Effector memory CD8-positive, alpha-beta T cell (primary cell): ENCODE measurements at places on chromosomes 4 and X.
A peak's percentile ranks its signal among the peaks of the same experiment; 100 is the strongest.

DNA sequence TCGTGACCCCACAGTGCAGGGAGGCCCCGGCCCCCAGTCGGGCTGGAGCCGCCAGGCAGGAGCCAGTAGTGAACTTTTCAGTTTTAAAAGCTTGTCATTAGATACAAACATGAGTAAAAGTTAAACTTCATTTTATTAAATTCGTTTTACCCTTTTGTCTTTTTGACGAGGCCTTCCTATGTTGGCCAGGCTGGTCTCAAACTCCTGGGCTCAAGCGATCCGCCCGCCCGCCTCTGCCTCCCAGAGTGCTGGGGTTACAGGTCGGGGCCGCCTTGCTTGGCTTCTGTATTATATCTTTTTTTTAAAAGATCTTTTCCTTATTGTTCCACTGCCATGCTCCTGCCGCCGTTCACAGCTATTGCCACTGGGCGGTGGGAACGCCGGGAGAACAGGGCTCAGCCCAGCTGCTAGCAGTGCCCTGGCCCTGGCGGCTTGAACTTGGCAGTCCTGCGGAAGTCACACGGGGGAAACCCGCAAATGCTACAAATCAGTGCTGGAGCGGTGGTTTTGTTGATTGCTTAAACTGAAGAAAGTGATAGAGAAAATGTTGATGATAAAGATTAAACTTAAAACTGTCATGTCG lies 968 bp upstream of the NELFA start:
- H3K36me3 ChIP-seq: peaks cover 26% of the 10 kb centered on the region
- H3K27me3 ChIP-seq: peaks cover 11% of the 10 kb centered on the region
- DNase-seq: peak; percentile 46

DNA sequence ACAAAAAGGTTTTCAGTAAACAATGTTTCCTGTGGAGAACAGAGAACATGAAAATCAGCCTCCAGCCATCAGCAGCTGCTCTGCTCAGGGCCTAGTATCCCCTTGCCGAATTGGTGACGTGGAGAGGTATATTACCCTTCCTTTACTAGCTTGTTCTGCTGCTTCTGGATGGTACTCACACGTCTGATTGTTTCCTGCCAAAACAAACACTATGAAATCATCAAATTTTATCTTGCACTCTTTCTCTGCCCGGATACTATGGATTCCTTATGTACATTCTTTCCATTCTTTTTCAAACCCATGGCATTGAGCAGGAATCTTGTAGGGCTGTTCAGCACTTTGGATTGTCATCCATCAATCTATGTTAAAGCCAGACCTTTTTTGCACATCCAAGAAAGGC lies 18.8 kb upstream of the METAP1 start:
- H3K4me3 ChIP-seq: no peak overlapping the region
- no peaks in the 10 kb centered on the region for H3K4me1 ChIP-seq
- H3K27me3 ChIP-seq: peaks cover 23% of the 10 kb centered on the region
- no peak for DNase-seq

DNA sequence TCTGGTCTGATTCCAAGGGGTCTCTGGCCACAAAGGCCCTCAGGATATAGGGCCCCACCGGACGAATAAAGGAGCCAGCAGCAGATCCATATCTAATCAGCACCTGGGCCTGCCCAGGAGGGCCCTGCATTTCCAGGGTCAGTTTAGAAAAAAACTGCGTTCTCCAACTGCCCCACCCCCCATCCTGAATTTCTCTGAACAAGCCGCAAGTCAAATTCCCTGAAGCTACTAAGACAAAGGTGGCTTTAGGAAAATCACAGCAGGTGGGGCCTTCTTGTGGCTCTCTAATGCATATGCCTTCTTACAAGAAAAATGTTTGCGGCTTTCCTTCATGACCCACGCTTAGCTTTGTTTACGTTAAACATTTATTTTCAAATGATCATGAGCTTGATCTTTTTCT lies 76.6 kb downstream of the MBNL3 start:
- no peak overlapping the region for H3K4me3 ChIP-seq
- no peaks in the 10 kb centered on the region for H3K27me3 ChIP-seq
- DNase-seq: no peak
- no peak overlapping the region for H3K27ac ChIP-seq
- peaks cover 8% of the 10 kb centered on the region for H3K4me1 ChIP-seq

DNA sequence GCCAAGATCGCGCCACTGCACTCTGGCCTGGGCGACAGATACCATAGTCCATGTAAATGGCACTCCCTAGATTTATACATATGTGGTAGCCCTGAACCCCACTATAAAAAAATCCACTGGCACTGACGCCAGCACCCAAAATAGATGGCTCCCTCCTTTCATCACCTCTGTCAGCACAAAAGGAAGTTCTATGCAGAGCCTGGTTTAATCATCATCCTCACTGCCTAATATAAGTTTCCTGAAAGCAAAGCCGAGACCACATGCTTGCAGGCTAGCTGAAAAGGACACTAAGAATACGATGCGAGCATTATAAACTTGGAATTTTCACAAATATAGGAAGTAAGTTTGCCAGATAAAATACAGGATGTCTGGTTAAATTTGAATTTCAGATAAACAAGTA lies 27.5 kb upstream of the DOCK11 start:
- H3K36me3 ChIP-seq: no peaks in the 10 kb centered on the region
- no peaks in the 10 kb centered on the region for H3K27me3 ChIP-seq
- H3K4me3 ChIP-seq: no peak overlapping the region
- H3K4me1 ChIP-seq: no peaks in the 10 kb centered on the region
- H3K27ac ChIP-seq: no peak overlapping the region
- no peak for DNase-seq

- no peak overlapping the region for H3K27ac ChIP-seq
- DNase-seq: no peak
- no peaks in the 10 kb centered on the region for H3K4me1 ChIP-seq
- H3K36me3 ChIP-seq: no peaks in the 10 kb centered on the region
Observed at GRCh38 chr4:100721077-100721476, 203.3 kb upstream of the EMCN start.

GRCh38 chrX:70281951-70282350 lies at the start of gene RAB41:
TSS of gene RAB41 (plus strand) at chrX:70282172. CDS start at chrX:70282218, 46 bp downstream.
- H3K36me3 ChIP-seq: no peaks in the 10 kb centered on the region
- no peak for DNase-seq
- H3K4me3 ChIP-seq: no peak within 1 kb of the TSS
- H3K4me1 ChIP-seq: peaks cover 1% of the 10 kb centered on the region
- no peak within 1 kb of the TSS for H3K27ac ChIP-seq

DNA sequence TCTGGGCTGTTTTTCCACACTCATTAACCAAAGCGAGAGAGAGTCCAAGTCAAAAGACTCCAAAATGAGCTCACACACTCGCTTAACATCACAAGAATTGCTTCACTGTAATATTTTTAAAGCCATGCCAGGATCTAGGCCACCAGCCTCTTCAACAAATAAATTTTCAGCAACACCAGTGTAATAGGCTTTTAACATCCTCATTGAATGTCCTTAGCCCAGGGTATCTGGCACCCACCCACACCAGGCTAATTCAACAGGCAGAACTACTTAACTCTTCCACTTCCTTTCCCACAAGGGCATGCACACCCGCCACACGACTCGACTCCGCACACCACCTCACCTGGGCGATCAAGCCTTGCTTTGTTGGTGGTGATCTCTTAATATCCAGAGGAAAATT lies 34.2 kb downstream of the FAT1 start:
- H3K4me1 ChIP-seq: no peaks in the 10 kb centered on the region
- no peak for DNase-seq
- no peak overlapping the region for H3K27ac ChIP-seq
- H3K27me3 ChIP-seq: no peaks in the 10 kb centered on the region
- H3K4me3 ChIP-seq: no peak overlapping the region

DNA sequence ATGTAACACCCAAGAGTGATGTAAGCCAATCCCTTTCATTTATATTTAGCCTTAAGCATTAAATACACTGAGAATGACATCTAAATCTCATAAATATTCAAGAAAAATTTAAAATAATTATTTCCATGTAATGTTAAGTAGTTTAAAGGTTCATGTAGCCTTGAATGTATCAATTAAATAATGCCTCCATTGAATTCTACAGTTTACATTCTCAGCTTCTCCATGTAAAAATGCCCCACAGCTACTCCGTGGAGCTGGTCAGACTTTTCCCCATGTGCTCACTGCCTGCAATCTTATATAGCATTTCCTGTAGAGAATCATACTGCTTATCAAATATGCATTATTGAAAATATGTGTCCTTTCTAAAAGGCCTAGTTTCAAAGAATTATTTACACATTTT lies 25.4 kb downstream of the AP1S2 start:
- no peaks in the 10 kb centered on the region for H3K4me1 ChIP-seq
- no peak overlapping the region for H3K4me3 ChIP-seq
- no peak for DNase-seq
- no peaks in the 10 kb centered on the region for H3K27me3 ChIP-seq
- H3K27ac ChIP-seq: peak overlapping the region; percentile 41

DNA sequence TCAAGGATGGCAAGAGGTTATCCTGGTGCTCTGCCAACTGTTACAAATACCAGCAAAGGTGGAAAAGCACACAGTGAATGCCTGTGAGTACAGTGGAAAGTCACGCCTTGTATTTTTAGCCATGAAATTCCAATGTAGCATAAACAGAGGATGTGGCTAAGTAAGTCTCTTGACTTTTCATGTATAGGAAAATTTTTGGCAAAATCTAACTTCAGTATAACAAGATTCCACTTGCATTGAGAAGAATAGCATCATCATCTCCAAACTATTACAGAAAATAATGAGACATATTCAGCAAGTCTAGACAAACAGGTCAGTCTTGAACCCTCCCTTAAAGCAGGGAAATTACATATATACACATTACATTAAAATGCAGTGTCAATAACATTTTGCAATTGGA lies 7.9 kb downstream of the SLC10A6 start:
- peaks cover 15% of the 10 kb centered on the region for H3K27me3 ChIP-seq
- no peaks in the 10 kb centered on the region for H3K36me3 ChIP-seq
- DNase-seq: no peak
- H3K4me3 ChIP-seq: no peak overlapping the region

DNA sequence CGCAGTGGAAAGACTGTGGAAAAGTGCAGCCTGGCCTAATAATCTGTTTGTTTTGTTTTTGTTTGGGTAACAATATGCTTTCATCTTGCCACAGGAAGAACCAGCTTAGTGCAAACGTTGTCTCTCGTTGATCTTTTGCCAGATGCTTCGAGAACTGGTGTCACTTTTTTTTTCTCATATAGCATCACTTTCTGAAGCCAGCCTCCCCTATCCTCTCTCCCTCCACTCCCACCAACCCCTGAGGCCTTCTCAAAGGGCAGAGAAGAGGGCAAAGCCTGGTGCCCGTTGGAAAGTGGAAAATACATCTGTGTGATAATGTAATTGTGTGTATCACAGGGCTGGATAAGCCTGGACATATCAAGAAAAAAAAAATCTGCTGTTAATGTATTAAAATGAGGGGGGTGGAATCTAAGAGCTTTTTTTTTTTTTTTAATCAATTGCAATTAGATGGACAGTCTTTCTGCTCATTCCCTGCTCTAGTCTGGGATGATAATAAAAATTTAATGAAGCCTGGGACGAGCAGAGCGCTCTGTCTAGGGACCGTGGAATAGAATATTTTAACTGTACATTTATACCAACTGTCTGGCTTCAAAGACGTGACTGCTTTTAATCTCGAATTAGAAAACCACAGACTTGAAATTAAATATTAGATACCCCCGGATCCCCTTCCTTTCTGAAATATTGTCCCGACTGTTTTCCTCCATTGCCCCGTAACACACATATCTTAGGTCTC lies 8.1 kb downstream of the POU4F2 start:
- no peaks in the 10 kb centered on the region for H3K36me3 ChIP-seq
- no peak for DNase-seq
- peaks cover 100% of the 10 kb centered on the region for H3K27me3 ChIP-seq
- H3K4me1 ChIP-seq: no peaks in the 10 kb centered on the region
- no peak overlapping the region for H3K27ac ChIP-seq

GRCh38 chr4:116561768-116562167 lies 523.6 kb downstream of the TRAM1L1 start:
- H3K27ac ChIP-seq: no peak overlapping the region
- H3K36me3 ChIP-seq: no peaks in the 10 kb centered on the region
- DNase-seq: no peak

- H3K4me3 ChIP-seq: no peak overlapping the region
- H3K27ac ChIP-seq: no peak overlapping the region
- H3K4me1 ChIP-seq: peaks cover 25% of the 10 kb centered on the region
- H3K27me3 ChIP-seq: no peaks in the 10 kb centered on the region
Observed at GRCh38 chr4:4481399-4481994, 60.4 kb downstream of the STX18 start.

DNA sequence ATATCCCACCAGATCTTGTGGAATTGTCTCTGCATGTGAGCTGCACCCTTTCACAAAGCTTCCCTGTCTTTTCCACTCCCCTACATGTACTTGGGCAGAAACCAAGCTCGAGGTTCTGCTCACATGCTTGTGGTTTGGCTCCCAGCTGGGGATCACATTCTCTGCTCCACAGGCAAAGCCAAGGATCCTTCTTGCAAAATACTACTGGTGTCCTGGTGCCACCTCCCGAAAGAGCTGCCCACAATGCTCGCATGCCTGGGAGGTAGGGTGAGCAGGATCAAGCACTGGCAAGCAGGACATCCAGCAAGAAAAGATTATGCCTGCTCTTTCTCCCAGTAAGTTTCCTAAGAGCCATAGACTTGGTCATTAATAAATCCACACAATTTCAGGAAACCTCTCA lies 45.1 kb upstream of the PPARGC1A start:
- no peak overlapping the region for H3K4me3 ChIP-seq
- no peak for DNase-seq
- no peaks in the 10 kb centered on the region for H3K27me3 ChIP-seq
- H3K27ac ChIP-seq: no peak overlapping the region
- peaks cover 3% of the 10 kb centered on the region for H3K36me3 ChIP-seq

DNA sequence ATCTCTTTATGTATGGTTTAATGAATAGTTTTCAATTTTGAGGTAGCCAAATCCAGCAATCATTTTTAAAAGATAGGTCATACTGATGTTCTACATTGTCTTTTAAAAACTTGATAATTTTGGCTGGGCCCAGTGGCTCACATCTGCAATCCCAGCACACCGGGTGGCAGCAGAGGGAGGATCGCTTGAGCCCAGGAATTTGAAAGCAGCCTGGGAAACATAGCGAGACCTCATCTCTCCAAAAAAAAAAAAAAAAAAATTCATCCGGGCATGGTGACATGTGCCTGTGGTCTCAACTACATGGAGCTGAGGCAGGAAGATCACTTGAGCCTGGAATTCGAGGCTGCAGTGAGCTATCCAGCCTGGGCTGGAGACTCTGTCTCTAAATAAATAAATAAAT lies 419.8 kb downstream of the GALNTL6 start:
- H3K27me3 ChIP-seq: no peaks in the 10 kb centered on the region
- no peak overlapping the region for H3K4me3 ChIP-seq
- no peaks in the 10 kb centered on the region for H3K4me1 ChIP-seq
- DNase-seq: no peak
- H3K36me3 ChIP-seq: no peaks in the 10 kb centered on the region
- H3K27ac ChIP-seq: no peak overlapping the region

DNA sequence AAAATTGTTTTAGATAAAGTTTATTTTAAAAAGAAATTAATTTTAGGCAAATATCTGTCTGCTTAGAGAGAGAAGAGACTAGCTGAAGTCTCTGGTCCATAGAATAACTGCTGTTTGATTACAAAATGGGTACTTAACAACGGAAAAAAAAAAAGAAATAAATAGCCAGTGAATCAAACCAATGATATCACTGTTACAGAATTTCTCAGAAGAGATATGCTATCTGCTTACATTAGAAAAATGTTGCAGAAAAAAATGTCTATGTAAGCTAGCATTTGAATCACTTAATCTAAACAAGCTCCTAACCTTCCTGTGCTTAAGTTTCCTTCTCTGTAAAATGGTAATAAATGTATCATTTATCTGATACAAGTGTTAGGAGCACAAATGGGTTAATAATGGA lies 189.9 kb downstream of the IL15 start:
- no peaks in the 10 kb centered on the region for H3K4me1 ChIP-seq
- no peak overlapping the region for H3K27ac ChIP-seq
